ENCODE measurements at places on chromosomes 4 and X. TPM values are rescaled to one million over a fixed set of nuclear protein-coding genes. Genes with fewer than 3 reads are reported as not detected.

CHRDL1 gene
- not detected for total RNA-seq

SLC16A2 gene
- 0.60 TPM for total RNA-seq

- H3K4me3 ChIP-seq: no peak overlapping the region
- DNase-seq: no peak
- peaks cover 98% of the 10 kb centered on the region for H3K27me3 ChIP-seq
- peaks cover 15% of the 10 kb centered on the region for H3K36me3 ChIP-seq
- H3K27ac ChIP-seq: peak overlapping the region; percentile 36
Measured at GRCh38 chr4:110630688-110631402, 8.0 kb upstream of the PITX2 start.

GRCh38 chr4:114466299-114466698 is 132.3 kb upstream of the UGT8 start:
- H3K36me3 ChIP-seq: no peaks in the 10 kb centered on the region
- H3K27ac ChIP-seq: no peak overlapping the region
- no peak for DNase-seq
- H3K4me3 ChIP-seq: no peak overlapping the region
- H3K27me3 ChIP-seq: peaks cover 3% of the 10 kb centered on the region

- no peak overlapping the region for H3K4me3 ChIP-seq
- peaks cover 27% of the 10 kb centered on the region for H3K27me3 ChIP-seq
- no peaks in the 10 kb centered on the region for H3K36me3 ChIP-seq
- no peak for DNase-seq
- H3K4me1 ChIP-seq: no peaks in the 10 kb centered on the region
Measured at GRCh38 chr4:74667944-74668343, 126.4 kb downstream of the BTC start.

All from activated naive CD8-positive, alpha-beta T cell treated with anti-CD3 and anti-CD28 coated beads for 36 hours (primary cell).